Stimulated activated CD4-positive, alpha-beta T cell treated with anti-CD3 and anti-CD28 coated beads, Interleukin-2, amount 100 ng/mL, for 48 hours (primary cell): ENCODE measurements at places on chromosomes 6 and 20.
A peak's percentile ranks its signal among the peaks of the same experiment; 100 is the strongest.

- no peak for DNase-seq
These were observed 328.4 kb upstream of the KHDRBS2 start for GRCh38 chr6:62614442-62614841.

- peak; percentile 3 for DNase-seq
These were observed 659 bp downstream of the MCUR1 start for GRCh38 chr6:13813621-13814175.

DNA sequence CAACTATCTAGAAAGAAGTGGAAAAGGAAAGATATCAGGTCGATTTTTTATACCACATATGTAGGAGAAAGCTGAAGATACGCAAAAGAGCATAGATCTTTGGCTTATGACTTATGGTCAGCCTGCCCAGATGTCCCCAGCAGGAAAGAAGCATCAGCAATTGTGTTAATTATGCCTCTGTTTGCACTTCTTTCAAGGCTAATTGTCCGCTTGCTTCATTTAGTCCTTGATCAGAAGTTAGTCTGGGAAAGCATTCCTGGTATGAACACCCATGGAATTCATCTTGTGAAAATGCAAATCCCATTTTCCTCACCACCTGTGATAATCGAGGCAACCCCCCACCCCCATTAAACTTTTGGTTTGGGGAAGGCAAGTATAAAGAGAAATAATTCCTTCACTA, 62.8 kb downstream of the ATP9A start:
- no peak for DNase-seq

DNA sequence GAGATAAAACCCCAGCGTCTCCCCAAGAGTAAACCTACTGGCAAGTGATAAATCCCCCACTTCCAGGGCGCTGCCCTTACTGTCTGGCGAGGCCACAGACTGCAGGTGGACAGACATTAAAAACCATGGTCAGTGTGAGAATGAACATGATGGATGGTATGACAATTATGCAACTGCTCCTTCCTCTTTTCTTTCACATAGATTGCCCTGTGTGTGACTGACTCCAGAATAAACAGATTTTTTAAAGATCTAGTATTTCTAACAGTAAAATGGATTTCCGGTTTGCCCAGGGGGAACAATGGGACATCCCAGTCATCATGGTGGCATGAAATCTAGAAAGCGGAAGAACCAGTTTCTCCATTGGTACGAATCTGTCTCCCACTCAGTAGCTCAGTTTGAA, 153.7 kb downstream of the FOXC1 start:
- DNase-seq, result no peak

DNA sequence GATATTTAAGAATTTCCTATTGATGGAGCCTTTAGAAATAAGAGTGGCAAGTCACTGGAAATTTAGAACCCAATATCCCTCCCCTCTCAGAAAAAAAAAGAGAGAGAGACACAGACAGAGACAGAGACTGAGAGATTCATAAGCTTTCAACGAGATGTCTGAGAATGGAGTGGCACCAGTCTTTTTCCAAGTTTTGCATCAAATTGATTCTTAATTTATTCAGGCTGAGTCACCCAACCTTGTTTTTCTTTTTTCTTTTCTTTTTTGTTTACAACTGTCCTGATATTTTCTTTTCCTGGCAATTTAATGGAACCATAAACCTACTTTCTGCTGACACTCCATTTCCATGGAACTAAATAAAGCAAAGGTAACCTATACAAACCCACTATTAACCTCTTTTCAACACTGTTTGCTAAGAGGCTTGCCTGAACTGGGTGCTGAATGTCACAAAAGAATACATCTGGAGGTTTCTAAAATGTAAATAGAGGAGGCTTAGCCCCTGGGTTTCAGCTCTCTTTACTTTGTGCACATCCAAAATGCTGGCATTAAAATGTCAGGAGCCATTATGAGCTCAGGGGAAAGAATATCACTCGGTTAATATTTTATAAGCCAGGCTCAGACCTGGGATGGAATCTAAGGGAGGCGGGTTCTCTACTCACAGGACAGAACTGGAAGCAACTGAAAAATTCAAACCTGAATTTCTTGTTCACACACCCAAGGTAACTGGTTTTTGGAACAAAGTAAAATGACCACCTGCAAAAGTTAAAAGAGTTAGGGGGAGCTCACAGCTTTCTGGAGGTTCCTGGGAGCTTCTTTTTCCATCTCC, 100.8 kb downstream of the BFSP1 start:
- no peak for DNase-seq

DNA sequence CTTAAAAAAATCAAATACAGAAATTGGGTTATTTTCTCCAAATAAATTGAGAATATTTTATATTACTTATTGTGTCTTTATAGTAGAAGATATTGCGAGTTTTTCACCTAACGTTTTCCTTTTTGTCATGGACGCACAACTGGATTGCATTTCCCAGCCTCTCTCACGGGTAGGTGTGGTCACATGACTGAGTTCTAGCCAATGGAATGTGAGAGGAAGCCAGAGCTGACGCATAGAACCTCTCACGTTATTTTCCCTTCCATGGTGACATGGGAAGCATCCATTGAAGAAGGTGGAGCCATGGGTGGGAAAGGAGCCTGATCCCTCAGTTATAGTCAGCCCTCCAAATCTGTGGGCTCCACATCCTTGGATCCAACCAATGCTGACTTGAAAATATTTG, 155.9 kb upstream of the UST start:
- no peak for DNase-seq

GRCh38 chr6:4677751-4678065, 98.5 kb upstream of the CDYL start:
- no peak for DNase-seq

DNA sequence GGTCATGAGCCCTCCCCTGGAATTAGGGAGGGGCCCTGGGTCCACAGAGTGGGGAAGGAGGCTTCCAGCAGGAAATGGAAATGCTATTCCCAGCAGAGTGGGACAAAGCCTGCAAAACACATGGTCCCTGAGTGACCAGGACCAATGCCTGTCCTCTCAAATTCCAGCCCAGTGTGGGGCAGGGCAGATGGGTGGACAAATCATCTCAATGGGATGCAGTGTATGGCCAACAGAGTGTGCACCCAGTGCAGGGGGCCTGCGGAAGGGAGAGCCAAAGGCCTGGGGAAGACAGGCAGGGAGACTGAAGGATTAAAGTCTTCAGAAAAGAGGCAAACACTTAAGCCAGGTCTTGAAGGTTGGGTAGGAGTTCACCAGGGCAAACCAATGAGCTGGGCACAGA, 28.7 kb upstream of the PHACTR3 start:
- DNase-seq, result no peak

DNA sequence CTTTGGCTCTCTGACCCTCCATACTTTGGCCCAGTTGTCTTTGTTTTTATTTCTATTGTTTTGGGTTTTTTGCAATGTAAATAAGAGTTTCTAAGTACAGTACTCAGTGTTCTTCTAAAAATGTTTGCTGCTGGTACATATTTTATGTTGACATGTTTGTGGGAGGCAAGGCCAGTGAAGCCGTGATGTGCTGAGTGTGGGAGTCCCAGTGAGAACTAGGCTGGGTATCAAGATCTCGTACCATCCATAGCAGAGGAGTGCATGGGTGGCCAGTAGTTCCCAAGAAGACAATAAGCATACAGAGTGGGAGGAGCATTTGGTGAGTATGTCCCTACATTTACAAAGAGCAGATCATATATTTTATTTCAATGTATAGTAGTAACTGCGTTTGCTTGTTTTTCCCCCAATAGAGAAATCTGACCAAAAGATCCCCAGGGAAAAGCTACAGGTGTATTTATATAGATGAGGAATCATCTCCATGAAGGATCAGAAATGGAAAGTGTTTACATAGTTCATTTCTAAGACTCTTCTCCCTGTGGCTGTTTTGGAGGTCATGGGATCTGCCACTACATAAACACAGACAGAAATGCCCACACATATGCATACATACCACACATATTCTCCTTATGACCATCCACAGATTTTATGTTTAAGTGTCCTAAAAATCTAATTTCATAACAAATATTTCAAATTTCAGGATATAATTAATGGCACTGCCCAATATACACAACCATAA, 285.9 kb downstream of the ALDH8A1 start:
- no peak for DNase-seq

GRCh38 chr6:34195726-34196115, 41.0 kb upstream of the HMGA1 start:
- DNase-seq, result no peak

GRCh38 chr20:63567136-63567385, 7.0 kb downstream of the HELZ2 start:
- DNase-seq, result no peak

GRCh38 chr6:27674882-27675281, 202.0 kb upstream of the ZNF184 start:
- no peak for DNase-seq
